ENCODE measurements at places on chromosomes 11 and 22.

DNA sequence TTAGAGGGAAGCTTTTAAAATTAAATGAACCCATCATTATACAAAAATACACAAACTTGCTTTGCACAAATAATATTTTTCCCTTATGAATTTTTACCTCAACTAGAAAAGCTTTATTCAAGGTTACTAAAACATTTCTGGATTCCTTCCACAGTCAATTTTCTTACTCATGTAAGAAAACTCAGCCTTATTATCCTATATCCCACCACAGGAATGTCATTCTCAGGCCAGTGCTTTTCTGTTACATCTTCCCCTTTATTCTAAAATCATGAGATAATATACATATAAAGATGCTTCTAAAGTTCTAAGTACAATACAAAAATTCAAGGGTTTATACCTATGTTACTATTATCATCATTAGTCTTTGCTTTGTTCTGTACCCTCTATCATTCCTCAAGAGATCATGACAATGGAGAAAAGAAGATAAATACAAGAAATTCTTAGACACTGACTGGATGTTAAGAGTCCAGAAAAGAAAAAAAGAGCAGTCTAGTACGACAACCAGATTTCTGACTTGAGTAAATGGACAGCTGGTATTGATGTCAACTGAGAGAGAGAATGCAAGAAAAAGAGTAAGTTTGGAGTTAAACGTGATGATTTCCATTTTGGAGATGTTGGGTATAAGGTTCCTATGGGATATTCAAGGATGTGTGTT is 60.3 kb downstream of the MTMR2 start:
- no peak for DNase-seq

DNA sequence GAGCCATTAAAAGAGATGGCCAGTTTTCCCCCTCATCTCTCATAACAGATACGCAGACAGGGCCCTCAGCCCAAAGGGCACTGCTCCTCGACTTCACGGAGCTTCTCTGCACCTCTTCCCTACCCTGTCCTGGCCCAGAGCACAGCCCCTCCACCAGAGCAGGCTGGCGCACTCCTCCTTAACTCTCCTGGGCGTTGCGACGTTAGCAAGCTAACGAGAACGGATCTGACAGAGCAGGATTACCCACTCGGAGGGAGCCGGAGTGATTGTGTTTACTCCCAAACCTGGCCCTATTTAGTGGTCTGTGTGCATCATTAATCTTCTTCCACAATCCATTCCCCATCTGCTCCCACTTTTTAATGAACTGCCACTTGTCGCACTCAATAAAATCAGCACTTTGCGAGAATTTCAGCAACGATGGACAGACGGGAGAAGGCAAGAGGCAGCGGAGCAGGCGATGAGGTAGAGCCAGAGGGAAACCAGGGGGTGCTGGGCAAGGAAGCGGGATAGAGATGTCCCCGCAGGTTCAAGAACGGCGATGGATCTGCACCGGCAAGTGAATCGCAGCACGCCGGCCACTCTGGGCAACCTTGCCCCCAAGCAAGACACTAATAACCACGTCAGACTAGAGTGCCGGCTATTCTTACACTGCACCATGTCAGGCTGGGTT is 159.4 kb downstream of the BUD13 start:
- no peak for DNase-seq

DNA sequence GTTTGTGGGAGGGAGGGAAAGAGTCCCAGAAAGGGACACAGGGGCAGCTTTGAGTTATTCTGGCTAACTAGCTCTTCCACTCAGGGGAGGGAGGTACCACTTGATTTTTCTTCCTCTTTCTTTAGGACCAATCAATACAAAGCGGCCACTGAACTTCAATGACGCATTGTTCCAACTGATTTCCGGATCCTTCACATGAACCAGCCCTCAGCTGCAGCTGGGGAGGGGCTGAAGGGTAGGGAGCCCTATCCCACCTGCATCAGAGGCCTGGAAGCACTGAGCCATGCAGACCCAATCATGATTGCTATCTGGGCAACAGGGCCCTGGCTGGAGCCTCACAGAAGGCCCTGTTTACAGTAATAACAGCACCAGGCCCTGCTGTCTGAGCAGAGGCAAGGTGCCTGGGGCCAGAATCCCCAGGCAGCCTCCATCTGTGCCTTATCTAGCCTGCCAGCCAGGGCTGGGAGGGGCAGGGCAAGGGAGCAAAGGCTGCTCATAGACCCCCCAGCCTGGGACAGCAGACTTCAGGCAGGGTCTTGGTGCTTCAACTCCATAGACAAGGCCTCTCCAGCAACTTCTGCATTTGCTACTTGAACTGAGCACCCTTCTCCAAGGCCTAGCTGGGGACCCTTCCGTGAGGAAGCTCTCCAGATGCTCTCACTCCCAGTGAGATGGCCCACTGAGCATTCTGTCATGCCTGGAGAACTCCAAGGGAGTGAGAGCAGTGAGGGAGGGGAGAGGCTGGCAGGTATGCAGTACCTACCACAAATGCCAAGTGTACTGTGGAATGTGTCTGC is 22.5 kb downstream of the CLPB start:
- DNase-seq: peak; percentile 75

- no peak for DNase-seq
These were observed 44.5 kb upstream of the TEAD1 start for GRCh38 chr11:12629601-12630313.

DNA sequence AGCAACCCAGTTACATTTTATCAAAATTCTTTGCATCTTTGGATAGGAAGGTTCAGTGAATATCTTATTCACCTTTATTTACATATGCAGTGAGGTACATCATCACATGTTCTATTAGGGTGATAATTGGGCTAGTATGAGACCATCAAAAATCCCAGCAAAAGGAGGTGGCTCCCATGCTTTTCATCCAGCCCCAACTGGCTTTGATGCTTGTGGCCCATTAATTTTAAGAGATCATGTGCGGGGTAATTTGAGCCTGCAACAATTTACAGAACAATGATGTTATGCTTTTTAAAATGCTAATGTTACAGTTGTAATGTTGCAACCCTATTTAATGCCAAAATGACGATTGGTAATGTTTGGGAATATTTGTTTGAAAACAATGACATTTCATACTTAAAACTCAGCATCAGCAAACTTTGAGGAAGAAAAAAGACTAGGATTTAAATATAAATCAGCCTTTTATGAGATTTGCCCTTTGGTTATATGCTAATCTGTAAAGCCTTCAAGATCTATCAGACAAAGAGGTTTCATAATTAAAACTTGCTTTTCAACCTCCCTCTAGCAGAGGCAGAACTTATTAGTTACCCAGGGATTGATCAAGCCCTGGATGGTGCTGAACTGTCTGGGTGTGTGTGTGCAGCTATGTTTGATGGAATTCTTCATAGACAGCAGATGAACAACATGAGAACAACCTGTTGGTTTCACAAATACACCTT is 183.5 kb upstream of the SORL1-AS1 start:
- DNase-seq: no peak

- DNase-seq: no peak
These were observed 18.4 kb downstream of the KCNQ1 start for GRCh38 chr11:2462986-2463765.

GRCh38 chr11:113265362-113265761 is 49.0 kb upstream of the TTC12 start:
- no peak for DNase-seq

- no peak for DNase-seq
These were observed 47.8 kb downstream of the ARHGAP42 start for GRCh38 chr11:100734743-100735527.

DNA sequence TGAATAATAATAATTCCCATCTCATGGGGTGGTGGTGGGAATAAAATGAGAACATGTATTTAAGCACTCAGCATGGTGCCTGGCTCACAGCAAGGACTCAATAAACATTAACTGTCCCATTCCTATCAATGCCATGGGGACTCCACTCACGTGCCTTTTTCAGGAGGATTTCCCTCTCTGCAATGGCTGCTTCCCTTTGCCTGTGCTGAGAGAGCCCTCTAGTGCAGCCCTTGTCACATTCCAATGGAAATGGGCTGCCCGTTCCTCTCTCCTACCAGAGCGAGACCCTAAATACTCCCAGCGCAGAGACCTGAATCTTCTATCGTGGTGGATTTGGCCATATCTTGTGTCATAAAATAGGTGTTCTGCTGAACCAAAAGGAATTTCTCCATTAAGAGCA is 621.5 kb upstream of the B3GAT1 start:
- no peak for DNase-seq

DNA sequence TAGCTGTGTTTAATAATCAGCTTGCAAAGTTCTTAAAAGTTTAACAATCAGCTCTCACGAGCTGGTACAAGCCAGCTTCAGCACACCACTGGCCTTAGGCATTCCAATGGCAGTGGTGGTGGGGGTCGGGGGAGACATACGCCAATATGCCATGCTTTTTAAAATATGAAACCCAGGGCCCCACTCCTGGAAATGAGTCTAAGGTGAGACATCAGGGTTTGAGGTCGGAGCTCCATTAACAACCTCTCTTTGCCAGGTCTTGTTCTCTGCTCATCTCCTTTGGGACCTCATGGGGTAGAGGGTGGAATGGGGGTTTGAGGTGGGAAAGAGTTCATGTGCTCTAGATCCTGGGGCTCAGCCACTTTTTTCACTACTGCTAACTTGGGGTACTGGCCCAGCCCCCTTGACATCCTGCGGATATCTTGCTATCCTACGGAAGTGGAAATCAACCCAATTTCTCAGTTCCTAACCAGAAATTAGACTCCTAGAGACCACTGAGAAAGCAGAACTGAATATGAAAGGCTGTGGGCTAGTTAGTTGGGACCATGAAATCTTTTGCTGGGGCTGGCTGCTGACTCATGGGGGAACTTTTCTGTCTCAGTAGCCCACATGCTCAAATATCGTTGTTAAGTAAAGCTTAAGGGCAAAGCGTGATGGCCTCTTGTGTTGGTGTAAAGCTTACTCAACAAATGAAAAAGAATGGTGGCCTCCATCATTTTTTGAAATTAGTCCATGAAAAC is 90.1 kb downstream of the PDHX start:
- DNase-seq: no peak

DNA sequence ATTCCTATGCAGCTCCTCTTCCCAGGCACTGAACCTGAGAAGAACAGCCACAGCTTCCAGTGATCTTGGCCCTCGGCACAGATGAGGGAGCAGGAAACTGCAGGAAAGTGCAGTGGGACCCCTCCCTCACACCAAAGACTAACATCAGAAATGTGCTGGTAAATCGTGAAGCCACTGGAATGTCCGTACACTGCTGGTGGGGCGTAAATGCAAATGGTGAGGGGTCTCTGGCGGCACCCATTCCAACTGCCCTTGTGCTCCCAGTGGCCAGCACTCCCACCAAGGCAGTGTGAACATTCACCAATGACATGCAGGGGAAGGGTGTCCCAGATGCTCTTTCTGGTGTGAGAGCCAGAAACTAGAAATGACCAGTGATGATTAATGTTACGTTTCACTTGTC is 574.0 kb downstream of the BRD1 start:
- DNase-seq: no peak

DNA sequence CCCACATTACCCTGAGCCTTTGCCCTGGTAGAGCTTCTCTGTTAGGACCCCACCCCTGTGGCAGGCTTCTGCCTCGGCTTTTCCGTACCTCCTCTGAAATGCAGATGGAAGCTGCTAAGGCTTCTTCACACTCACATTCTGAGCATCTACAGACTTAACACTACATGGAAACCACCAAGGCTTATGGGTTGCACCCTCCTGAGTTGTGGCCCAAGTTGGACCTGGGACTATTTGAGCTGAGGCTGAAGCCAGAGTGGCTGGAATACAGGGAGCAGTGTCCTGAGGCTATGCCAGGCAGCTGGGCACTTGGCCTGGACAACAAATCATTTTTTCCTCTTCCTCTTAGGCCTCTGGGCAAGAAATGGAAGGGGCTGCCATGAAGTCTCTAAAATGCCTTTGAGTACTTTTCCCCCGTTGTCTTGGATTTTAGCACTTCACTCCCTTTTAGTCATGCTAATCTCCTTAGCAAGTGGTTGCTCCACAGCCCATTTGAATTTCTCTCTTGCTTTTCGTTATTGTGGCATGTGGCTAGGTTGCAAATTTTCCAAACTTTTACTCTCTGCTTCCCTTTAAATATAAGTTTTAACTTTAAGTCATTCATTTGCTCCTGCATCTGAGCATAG is 114.8 kb upstream of the FIBIN start:
- no peak for DNase-seq

GRCh38 chr11:3196161-3197043 is 22.2 kb downstream of the MRGPRG start:
- no peak for DNase-seq

GRCh38 chr11:25159341-25159740 is 662.5 kb downstream of the LUZP2 start:
- no peak for DNase-seq

- no peak for DNase-seq
These were observed 853.6 kb downstream of the KCNA4 start for GRCh38 chr11:29163231-29163630.

DNA sequence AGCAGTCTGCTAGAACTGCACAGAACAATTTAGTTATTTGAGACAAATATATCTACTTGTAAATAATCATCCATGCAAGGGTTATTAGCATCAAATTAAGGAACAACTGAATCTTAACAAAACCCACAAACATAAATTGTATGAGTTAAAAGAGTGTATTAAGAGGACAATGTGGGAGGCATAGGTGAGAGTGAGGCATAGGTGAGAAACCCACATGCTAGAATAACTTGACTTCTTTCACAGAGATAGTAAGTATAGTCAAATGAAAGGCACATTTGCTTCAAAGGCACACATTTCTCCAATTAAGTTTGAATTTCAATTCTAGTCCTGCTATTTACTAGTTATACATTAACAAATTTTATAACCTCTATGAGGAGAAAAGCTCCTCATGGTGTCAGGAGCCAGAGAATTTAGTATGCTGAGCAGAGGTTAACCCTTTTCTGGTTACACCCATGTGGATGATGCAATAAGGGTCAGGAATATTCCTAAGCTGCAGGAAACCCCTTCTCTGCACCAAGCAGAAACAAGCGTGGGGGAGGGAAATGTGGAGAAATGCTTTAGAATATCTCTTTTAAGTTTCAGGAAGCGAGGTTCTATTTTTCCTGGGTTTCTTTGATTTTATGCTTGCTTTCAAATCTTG is 264.2 kb downstream of the GRM5 start:
- DNase-seq: no peak

GRCh38 chr22:28112548-28113043 is 193.5 kb upstream of the PITPNB start:
- DNase-seq: no peak

DNA sequence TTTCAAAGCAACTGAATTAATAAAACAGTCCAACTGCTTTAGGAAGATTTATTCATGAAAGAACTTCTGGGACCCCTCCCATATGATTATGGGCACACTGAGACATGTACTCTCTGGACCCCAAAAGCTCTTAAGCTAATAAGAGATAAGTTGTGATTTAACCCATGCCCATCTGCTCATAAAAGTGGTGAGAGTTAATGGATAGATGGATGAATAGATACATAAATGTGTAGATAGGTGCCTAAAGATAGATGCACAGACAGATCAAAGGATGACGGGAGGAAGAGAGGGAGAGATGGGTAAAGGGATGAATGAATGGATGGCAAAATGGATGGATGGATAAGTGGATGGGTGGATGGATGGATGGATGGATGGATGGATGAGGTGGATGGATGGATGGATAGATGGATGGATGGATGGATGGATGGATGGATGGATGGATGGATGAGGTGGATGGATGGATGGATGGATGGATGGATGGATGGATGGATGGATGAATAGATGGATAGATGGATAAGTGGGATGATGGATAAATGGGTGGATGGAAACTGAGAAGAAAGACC is 29.4 kb upstream of the TH start:
- no peak for DNase-seq

- DNase-seq: no peak
These were observed 7.0 kb downstream of the DRD4 start for GRCh38 chr11:643849-644738.
